Activated CD8-positive, alpha-beta memory T cell treated with anti-CD3 and anti-CD28 coated beads, Interleukin-2, amount 10 ng/mL, durations not matched to agents 7 days and 5 days (primary cell): ENCODE measurements at places on chromosomes 4 and X. TPM values are rescaled to one million over a fixed set of nuclear protein-coding genes. Genes with fewer than 3 reads are reported as not detected.

- DNase-seq: no peak
Measured at GRCh38 chr4:7801001-7801400, 138.7 kb downstream of the AFAP1 start.

DNA sequence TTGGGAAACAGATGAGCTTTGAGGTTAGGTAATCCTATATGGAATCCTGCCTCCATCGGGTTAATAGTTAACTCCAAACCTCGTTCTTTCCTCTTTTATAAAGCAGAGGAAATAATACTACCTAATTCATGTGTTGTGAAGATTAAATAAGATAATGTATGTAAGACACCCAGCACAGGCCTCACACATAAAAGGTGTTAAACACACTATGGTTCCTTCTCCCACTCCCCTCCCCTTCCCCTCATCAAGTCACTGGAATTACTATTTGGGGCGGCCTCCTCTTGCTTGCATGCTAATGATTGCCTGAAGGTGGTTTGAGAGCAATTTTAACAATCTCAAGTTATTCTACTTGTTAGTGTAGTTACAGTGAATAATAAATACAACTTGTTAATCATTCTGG is 404.4 kb upstream of the RASGEF1B start:
- DNase-seq: no peak

DNA sequence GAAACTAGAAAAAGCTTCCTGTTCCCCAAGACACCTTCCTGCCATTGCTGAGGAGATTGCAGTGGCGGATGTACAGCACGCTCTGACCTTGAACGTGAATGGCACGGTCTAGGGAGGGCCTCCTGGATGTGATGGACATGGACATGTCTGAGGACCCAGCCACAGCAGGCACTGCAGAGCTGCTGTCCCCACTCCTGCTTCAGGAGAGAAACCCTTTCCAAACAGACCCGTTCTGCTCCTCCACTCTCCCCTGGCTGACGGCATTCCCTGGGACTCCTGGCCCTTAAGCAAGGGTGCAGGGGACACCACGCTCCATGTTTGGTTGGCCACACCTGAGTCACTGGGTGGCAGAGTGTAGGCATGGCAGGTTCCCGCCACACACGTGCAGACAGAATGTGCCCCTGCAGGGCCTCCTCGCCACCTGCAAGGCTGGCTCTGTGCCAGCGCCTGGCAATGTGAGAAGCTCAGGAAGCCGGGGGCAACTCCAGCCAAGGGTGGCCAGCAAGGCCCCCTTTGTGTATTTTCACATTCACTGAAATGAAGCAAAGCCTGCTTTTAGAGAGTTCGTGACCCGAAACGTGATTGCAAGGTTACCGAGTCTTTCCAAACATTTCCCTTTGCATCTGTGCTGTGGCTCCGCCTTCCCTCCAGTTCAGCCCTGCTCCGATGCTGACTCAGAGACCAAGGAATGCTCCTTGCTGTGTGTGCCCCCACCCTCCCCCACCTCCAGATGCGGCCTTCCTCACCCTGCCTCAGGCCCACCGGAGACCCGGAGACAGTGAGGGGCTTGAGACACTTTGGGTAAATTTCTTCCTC is 46.1 kb downstream of the HTRA3 start:
- peak; percentile 34 for DNase-seq

GRCh38 chrX:43644124-43644701 is 11.9 kb upstream of the MAOA start:
- DNase-seq: no peak

- no peak for DNase-seq
Measured at GRCh38 chr4:41205854-41206460, 8.4 kb downstream of the APBB2 start.

Gene MAML3
- total RNA-seq: 1.8 TPM

Gene RTL9
- total RNA-seq: not detected

Gene AREG
- total RNA-seq: 0.19 TPM

Gene PI4K2B
- 42.2 TPM for total RNA-seq
